Neural crest cell (in vitro differentiated cells): ENCODE measurements at places on chromosomes 4 and X. TPM values are rescaled to one million over a fixed set of nuclear protein-coding genes. Genes with fewer than 3 reads are reported as not detected.

DNA sequence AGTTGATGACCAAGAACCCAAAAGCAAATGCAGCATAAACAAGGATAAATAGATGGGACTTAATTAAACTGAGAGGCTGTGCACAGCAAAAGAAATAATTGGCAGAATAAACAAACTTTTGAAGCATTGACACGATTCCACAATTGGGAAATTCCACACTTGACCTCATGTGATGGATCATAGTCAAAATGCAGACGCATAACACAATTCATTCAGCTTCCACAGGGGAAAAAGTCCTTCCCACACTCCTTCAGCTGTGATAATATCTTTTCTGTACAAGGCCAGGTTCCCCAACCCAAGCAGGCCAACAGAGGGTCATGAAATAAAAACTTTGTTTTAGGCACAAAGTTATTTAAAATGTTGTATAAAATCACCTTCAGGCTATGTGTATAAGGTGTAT lies 66.6 kb upstream of the SLIT2 start:
- DNase-seq, result no peak

DNA sequence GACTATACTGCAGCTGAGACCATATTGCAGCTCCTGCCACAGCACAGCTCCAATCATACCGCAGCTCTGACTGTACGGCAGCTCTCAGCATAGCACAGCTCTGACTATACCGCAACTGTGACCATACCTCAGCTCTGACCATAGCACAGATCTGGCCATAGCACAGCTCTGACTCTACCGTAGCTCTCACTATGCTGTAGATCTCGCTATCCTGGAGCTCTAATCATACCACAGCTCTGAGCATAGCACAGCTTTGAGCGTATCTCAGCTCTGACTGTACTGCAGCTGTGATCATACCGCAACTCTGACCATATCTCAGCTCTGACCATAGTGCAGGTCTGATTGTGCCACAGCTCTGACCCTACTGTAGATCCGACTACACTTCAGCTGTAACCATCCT lies 139.2 kb downstream of the ASMT start:
- no peak for DNase-seq

DNA sequence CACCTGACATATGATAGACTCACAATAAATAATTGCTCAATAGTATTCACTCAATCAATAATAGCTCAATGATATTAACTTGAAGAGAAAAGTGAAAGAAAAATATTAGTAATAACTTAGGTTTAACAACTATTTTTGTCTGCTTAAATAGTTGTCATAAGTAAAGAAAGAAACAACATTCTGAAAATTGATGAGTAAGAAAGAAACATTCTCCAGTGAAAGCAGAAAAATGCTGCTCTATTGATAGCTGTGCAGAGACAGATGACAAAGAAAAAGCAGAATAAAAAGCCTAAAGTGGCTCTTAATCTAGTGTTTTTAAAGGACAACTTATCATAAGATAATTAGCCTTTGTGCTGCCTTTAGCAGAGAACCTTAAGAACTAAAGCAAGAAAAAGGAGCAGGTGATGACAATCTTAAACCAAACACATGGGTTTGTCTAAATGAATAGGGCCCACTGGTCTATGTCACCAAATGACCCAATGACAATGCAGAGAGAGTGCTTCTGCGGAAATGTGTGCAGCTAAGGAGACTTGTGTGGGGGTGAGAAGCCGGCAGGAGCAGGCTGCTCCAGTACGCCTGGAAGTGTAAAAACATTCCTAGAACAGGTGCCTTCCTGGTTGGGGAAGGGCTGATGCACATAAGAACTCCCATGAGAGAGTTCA lies 13.2 kb downstream of the HS3ST1 start:
- no peak for DNase-seq

DNA sequence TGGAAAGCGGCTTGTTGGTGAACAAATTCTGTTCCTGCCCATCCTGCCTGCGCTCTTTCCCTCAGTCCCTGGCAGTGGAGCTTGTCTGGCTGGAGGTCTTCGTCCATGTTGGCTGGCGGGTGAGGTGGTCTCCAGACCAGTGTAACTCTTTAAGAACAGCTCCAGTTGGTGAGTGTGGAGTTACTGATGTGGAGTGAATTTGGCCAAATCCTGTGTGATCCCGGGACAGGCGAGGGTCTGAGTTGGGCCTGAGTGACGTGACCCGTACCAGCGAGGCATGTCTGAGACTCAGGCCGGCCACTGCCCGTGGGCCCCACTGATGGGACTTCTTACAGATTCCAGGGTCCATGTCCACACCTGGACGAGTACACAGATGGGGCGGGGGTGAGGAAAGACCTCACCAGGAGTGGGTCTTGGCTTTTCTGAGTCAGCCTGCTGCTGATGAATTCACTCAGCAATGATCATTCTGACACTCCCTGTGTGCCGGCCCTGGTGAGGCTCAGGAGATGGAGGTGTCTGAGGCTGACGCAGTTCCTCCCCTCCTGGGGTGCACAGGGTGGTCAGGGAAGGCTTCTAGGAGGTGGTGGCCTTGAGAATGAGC lies 45.5 kb downstream of the PSAPL1 start:
- no peak for DNase-seq

DNA sequence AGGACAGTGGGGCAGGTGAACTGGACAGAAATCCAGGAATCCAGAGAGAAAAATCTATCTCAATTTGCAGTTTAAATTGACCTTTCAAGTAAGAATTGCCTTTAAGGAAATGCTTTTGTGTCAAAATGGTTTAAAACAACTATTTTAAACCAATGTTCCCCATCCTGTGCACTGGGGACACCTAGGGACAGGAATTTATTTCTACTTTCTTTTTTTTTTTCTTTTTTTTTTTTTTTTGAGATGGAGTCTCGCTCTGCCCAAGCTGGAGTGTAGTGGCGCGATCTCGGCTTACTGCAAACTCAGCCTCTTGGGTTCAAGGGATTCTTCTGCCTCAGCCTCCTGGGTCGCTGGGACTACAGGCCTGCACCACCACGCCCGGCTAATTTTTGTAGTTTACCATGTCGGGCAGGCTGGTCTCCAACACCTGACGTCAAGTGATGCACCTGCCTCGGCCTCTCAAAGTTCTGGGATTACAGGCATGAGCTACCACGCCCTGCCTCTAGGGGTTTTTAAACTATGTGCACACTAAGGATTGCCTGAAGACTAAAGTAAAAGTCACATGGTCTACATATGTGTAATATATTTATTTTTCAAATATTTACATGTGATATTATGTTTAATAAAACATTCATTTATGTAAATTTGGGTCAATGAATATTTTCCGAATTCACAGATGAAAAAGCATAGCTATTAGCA lies 1213.4 kb downstream of the STIM2 start:
- no peak for DNase-seq

GRCh38 chr4:168269896-168270295 lies 48.7 kb downstream of the DDX60 start:
- DNase-seq, result no peak

GRCh38 chrX:144040793-144041192 lies 156.9 kb downstream of the UBE2NL start:
- no peak for DNase-seq

GRCh38 chrX:47500554-47500953 lies 17.5 kb upstream of the ZNF41 start:
- no peak for DNase-seq

- DNase-seq, result no peak
These were observed 40.9 kb upstream of the GYPA start for GRCh38 chr4:144181391-144181790.

GRCh38 chr4:82851885-82852750 lies 38.8 kb downstream of the SEC31A start:
- no peak for DNase-seq

DNA sequence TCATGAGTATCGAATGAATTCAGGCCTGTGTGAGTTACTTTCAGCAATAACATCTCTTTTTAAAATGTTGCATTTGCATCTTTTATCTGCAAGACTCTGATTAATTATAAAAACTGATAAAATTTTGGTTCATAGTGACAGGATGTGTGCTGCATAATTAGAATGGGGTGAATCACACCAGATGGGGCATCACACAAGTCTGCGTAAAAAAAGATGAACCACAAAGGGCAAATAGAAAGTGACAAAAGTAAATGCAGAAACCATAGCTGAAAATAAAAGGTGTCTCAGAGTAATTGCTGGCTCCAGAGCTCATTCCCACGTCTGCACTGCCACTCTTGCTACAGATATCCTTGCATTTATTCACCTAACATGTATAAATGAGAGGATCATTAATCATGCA lies 131.1 kb downstream of the HS3ST1 start:
- DNase-seq, result no peak

DNA sequence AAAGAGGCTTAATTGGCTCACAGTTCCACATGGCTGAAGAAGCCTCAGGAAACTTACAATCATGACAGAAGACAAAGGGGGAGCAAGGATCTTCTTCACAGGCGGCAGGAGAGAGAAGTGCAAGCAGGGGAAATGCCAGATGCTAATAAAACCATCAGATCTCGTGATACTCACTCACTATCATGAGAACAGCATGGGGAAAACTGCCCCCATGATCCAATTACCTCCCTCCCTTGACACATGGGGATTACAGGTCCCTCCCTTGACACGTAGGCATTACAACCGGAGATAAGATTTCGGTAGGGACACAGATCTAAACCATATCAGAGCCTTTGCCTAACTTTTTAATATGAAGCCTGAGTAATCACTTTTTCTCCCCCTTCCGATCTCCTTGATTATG lies 43.7 kb upstream of the MAPK10 start:
- no peak for DNase-seq

GRCh38 chr4:145619639-145619996 lies 433 bp downstream of the MMAA start:
- no peak for DNase-seq

DNA sequence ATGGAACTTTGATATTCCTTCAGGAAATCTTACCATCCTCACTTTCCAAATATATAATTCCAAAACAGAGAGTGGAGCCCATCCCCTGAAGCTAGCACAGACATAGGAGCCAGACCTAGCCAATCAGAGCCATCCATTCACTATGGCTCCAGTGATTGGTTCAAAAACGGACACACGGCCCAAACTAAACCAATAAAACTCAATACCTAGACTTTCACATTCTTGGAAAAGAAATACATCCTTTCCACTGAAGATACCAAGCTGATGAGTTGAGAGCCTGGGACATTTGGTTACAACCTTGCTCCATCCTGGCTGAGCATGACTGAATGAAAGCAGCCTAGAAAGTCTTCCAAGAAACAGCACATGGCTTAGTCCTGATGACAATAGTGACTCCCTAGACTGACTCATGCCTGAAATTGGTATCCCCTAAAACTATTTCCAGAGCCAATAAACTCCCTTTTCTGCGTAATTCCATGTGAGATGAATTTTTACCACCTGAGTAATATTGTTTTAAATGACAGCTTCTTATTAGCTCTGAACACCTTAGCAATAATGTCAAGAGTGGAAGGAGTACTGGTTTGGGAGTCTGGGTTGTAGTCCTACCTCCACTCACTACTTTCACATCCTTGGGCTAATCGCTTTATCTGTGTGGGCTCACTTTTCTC lies 189.6 kb upstream of the LNX1 start:
- DNase-seq, result no peak

DCUN1D4 gene
- total RNA-seq, result 69.0 and 70.9 TPM in 2 replicates

PRR32 gene
- not detected in 2 replicates for total RNA-seq

F8 gene
- total RNA-seq, result 2.1 and 2.3 TPM in 2 replicates

MAMLD1 gene
- total RNA-seq, result 4.5 TPM in 2 replicates

HPGDS gene
- total RNA-seq, result not detected in 2 replicates
